WTC11 (cell line): ENCODE measurements at places on chromosomes 1 and 21. TPM values are rescaled to one million over a fixed set of nuclear protein-coding genes. Genes with fewer than 3 reads are reported as not detected.

The EXO1 gene
- total RNA-seq = 28.2 to 36.5 TPM (median 31.7 TPM) in 3 replicates

The CRYAA gene
- not detected in 3 replicates for total RNA-seq

The GPR3 gene
- 7.8 to 12.4 TPM (median 7.8 TPM) in 3 replicates for total RNA-seq

The KRTAP12-1 gene
- 0.63 to 2.5 TPM (median 1.0 TPM) in 3 replicates for total RNA-seq

The CELA2B gene
- total RNA-seq = 0.55 TPM in 1 of 3 replicates, not detected in the others

The VHLL gene
- total RNA-seq = 0.39 TPM in 1 of 3 replicates, not detected in the others

The TFF1 gene
- 0.53 to 0.98 TPM (median 0.81 TPM) in 3 replicates for total RNA-seq

The CYP4A22 gene
- total RNA-seq = not detected in 3 replicates

The ANKRD45 gene
- 1.1 to 2.2 TPM (median 1.3 TPM) in 3 replicates for total RNA-seq

The E2F2 gene
- total RNA-seq = 4.9 to 5.6 TPM (median 5.4 TPM) in 3 replicates

The OR2AK2 gene
- total RNA-seq = not detected in 3 replicates

The WNT2B gene
- 1.0 to 1.2 TPM (median 1.0 TPM) in 3 replicates for total RNA-seq

The DNAJC6 gene
- 6.0 to 9.1 TPM (median 7.6 TPM) in 3 replicates for total RNA-seq

The KRTAP19-1 gene
- not detected in 3 replicates for total RNA-seq

The KCND3 gene
- total RNA-seq = 0.18 to 0.35 TPM (median 0.18 TPM) in 3 replicates

The RHOU gene
- total RNA-seq = 5.8 to 6.0 TPM (median 5.8 TPM) in 3 replicates

The SLC27A3 gene
- 36.3 to 38.9 TPM (median 36.9 TPM) in 3 replicates for total RNA-seq

The ATP5PF gene
- total RNA-seq = 129 to 142 TPM (median 132 TPM) in 3 replicates

The CLCA4 gene
- total RNA-seq = not detected in 3 replicates

The TEX38 gene
- total RNA-seq = 0.17 to 0.21 TPM (median 0.18 TPM) in 3 replicates

The CFAP74 gene
- total RNA-seq = 0.34 to 0.39 TPM (median 0.35 TPM) in 3 replicates

The MAD2L2 gene
- total RNA-seq = 283 to 312 TPM (median 305 TPM) in 3 replicates

The CD247 gene
- total RNA-seq = 1.0 to 1.8 TPM (median 1.8 TPM) in 3 replicates

The DIO1 gene
- total RNA-seq = 0.23 TPM in 1 of 3 replicates, not detected in the others

The VAV3 gene
- total RNA-seq = 7.7 to 10.0 TPM (median 8.3 TPM) in 3 replicates

The C1QB gene
- 0.61 to 1.1 TPM (median 0.62 TPM) in 3 replicates for total RNA-seq

The RNF186 gene
- not detected in 3 replicates for total RNA-seq

The KRTAP13-1 gene
- not detected in 3 replicates for total RNA-seq

The ETV3L gene
- total RNA-seq = 0.13 to 0.30 TPM (median 0.25 TPM) in 3 replicates

The CD48 gene
- 0.37 to 0.96 TPM (median 0.66 TPM) in 3 replicates for total RNA-seq

The CHIA gene
- total RNA-seq = not detected in 3 replicates

The STYXL2 gene
- total RNA-seq = 0.14 to 0.59 TPM (median 0.57 TPM) in 3 replicates

The KNCN gene
- total RNA-seq = not detected in 3 replicates
